NCI-H1092 (cell line): ENCODE measurements at places on chromosomes 4 and X.

DNA sequence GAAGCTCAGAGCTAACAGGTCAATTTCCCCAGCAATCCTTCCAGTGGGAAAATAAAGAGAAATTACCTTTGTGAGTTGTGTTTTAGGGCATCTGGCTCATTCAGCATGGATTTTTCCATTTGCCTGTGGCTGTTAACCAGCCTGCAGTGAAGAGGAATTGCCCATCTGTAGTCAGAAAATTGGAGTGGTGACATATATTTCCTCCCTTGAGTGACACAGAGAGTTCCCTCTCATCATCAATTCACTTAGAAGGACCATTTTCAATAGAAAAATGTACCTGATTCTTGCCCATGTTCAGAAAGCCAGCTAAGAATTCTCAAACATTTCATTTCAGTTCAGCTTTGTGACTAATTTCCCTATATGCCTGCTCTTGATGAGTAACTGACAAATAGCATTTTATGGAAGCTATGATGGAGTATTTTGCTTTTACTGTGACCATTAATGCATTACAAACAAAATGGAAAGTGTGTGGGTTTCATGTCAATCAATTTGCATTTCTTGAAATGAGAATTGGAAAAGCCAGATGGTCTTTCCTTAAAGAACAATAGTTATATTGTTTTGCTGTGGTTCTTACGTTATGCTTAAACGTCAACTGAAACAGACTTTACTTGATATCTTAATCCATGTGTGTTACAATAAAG is 155.8 kb downstream of the NWD2 start:
- DNase-seq, result no peak

DNA sequence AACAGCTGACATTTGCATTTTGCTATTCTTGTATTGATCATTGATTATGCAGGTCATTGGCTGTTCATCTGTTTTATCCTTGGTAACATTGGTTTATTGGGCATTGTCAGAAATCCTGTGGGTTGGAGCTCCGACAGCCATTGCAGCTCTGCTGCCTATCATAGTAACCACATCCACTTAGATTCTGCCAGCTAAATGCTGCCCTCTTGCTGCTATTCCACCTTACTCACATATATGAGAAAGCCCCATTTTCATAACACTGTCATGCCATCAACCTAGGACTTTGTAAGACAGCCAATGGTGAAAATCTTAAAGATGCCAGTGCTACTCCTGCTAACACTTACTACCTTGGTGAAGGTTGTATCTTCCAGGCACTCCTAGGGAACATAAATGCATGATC is 187.3 kb upstream of the CXCL13 start:
- no peak for DNase-seq

- no peak for DNase-seq
Measured at GRCh38 chrX:150990910-150991309, 7.8 kb downstream of the HMGB3 start.

- DNase-seq, result no peak
Measured at GRCh38 chrX:130893356-130894085, 9.5 kb downstream of the ENOX2 start.

- DNase-seq, result no peak
Measured at GRCh38 chr4:4666693-4667621, 125.1 kb upstream of the STX18 start.

- DNase-seq, result no peak
Measured at GRCh38 chr4:113003841-113004240, 45.6 kb upstream of the ANK2 start.

GRCh38 chr4:185916683-185917082 is 104.7 kb upstream of the SORBS2 start:
- no peak for DNase-seq

DNA sequence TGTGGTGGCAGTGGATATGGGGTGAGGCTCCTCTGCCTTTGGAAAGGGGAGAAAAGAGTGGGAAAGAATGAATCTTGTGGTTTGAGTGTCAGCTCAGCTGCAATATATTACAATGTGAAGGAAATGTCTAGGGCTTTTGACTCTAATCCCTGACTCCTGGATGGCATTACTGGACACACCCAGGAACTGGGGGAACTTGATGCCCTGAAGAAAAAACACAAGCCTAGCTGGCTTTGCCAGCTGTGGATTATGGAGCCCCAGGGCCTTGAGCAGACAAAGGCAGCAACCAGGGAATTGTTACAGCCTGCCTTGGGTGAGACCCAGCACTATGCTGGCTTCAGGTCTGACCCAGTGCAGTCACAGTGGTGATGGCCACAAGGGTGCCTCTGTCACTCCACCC is 57.1 kb upstream of the CYSLTR1 start:
- no peak for DNase-seq

DNA sequence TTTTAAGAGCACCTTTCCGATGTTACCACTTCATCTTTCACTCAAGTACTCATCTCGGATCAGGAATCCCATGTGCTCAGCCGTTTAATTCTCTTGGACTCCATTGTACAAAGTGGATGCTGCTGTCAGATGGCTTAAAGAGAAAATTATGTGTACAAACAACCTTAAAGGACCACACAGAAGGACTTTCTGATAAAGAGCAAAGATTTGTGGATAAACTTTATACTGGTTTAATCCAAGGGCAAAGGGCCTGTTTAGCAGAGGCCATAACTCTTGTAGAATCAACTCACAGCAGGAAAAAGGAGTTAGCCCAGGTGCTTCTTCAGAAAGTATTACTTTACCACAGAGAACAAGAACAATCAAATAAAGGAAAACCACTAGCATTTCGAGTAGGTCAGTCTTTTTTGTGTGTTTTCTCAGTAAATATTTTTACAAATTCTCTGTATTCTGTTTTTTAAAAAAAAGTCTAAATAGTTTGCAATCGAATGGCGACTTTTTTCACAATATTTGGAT is 20.1 kb downstream of the MMAA start:
- DNase-seq, result no peak

GRCh38 chr4:54958236-54958635 is 167.2 kb downstream of the KDR start:
- DNase-seq, result no peak

GRCh38 chrX:119607018-119607389 is 780 bp upstream of the NKRF start:
- DNase-seq, result no peak

- no peak for DNase-seq
Measured at GRCh38 chrX:9144701-9145241, 110.8 kb upstream of the FAM9B start.

DNA sequence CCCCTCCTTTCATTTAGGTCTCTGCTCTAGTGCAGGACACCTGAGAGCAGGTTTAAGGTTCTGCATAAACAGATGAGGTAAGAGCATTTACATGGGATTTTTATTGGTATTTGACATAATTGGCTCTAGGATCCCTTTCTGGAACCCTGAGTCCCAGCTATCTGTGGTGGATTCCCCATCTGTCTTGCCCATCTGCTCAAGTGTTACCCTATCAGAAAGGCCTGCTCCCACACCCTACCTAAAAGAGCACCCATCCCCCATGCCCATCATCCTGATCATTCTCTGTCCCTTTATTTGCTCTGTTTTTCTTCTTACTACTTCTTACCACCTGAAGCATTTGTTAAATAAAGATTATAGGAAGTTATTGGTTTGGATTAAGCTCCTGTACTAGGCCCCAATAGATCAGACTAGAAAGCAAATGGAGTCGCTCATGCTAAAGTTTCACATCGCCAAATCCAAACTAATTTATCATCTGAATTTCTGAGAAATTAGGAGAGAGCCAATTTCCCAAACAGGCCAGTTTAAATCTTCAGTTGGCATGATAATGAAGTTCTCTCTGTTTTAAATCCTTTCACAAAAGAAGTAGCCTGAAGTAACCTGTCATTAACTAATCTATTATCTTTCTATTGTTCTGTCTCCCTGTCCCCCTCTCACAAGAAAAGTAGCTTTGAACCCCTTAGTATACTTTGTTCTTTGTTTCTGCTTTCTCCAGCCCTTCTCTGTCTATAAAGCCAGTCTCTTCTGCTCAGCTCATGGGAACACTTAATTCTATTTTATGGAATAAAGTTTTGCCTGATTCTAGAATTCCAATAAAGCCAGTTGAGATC is 178.6 kb downstream of the ZNF674 start:
- DNase-seq, result no peak

- DNase-seq, result no peak
Measured at GRCh38 chr4:182809417-182810102, 107.6 kb downstream of the DCTD start.

GRCh38 chr4:107388736-107389274 is 331.2 kb downstream of the PAPSS1 start:
- no peak for DNase-seq

DNA sequence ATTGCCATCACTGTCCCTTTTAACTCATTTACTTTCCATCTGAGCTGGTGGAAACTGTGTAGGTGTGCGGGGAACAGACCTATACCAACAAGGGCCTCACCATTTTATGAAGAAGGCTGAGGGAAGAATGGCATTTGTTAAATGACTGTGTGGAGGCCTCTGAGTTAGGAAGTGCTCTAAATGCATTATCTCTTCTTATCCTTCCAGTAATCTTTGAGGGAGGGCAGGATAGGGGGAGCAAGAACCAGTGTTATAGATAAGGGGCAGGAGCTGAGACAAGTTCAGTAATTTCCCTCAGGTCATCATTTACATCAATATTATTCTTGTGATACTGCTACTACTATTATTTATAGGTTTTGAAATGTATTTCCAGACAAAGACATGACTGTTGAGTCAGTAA is 122.4 kb upstream of the PDLIM3 start:
- no peak for DNase-seq

DNA sequence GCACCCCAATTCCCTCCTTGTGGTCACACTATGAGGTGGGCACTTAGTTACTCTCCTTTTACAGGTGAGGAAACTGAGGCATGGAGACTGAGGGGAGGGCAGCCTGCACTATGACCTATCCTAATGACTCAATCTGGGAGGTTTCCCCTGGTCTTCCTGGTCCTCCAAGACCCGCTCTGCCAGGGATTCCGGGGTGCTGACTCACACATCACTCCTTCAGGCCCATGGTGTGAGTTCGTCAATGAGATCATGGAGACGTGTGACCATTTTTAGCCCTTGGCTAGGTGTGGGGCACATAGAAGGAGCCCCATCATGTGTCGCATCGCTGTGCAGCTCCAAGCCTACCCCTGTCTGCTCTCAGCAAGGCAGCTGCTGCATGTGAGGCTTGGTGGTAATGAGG is 32.4 kb upstream of the BCOR start:
- no peak for DNase-seq

DNA sequence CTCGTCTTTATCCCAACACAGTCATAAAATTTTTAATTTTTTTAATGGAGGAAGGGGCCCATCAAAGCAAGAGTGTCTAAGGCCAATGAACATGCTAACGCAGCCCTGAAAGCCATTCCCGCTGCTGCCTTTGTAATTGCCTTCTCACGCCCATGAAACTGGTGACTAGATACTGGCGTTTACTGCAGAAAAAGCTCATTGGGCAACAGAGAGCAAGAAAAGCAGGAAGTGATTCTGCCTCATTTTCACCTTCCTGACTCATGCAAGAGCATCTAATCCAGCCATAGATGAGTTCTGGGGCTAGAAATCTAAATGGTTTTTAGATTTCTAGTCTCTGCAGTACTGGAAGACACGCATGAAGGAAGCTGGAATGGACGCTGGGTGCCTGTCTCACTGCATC is 72.5 kb downstream of the ANXA3 start:
- no peak for DNase-seq

DNA sequence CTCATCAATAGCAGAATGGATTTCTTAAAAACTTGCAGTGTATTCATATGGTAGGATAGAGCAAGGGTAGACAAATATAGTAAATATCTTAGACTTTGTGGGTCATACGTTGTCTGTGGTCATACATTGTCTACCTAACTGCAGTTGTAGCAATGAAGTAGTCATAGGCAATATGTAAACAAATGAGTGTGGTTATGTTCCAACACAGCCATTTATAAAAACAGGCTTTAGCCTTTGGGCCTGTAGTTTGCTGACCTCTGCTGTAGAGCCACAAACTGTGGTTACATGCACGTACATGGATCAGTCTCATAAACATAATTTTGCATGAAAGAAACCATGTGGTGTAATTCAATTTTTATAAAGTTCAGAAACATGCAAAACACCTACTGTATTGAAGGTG is 98.9 kb downstream of the LARP1B start:
- DNase-seq, result no peak

- DNase-seq, result no peak
Measured at GRCh38 chrX:129875669-129876068, 30.3 kb upstream of the UTP14A start.

DNA sequence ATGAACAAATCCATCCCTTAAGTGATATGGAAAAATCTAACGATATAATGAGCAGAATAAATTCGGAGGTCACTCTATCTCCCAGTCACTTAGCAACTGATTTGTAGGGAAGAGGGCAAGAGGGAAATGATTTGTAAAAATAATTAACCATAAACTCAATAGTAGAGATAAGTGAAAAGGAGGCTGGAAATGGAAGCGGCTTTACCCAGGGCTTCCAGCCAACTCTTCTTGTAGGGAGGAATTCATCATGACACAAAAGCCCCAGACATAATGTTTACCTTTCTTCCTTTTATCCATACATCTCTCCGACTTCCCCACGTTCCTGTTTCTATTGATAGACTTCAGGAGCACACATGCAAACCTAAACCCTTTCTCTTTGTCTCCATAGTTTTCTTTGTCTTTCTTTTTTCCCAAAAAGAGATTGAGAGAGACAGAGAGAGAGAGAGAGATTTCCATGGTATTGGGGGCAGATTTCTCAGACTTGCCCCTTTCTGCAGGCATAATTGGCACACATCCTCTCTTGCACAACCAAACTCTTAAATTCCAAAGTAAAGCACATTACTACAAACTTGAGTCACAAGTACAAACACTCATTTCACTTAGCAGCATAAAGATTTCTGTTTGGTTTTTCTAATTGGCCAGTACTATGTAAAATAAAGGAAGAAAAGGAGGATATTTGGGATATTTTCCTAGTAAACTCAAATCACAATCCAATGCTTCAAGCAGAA is 140.9 kb downstream of the MAPK10 start:
- DNase-seq, result peak; percentile 42

DNA sequence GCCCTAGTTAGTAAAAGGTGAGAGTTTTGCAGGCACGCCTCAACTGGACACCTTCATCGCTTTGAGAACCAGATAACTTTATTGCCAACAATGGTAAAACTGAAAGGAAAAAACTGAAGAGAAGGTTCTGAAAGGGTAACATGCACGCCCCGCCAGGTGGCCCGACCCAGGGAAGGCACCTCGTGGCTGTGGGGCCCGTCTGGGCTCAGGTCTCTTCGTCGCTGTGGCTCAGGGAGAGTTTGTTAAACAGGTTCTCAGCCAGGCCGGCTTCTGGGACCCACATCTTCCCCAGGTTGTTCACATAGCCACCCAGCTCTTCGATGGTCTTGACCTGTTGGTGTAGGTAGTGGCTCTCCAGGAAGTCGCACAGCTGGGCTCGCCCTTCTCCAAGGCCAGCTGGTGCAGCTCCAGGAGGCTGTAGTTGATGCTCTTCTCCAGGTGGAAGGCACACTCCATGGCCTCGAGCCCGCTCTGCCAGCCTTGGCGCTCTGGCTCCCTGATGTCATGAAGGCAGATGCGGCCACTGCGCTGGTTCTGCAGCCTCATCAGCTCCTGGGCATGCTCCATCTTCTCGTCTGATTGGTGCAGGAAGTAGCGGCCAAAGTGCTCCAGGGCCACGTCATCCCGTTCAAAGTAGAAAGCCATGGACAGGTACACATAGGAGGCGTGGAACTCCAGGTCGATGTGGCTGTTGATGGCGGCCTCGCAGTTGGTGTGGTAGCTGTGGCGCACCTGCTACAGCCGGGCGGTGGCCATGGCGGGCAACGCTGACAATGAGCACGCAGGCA is 69.7 kb downstream of the FAM47C start:
- no peak for DNase-seq

GRCh38 chr4:26086621-26087441 is 172.8 kb downstream of the SMIM20 start:
- no peak for DNase-seq
